Pericardium fibroblast (primary cell): ENCODE measurements at places on chromosomes 2 and 18. TPM values are rescaled to one million over a fixed set of nuclear protein-coding genes. Genes with fewer than 3 reads are reported as not detected.

The ABCG8 gene
- not detected in 2 replicates for total RNA-seq

The MYL12A gene
- total RNA-seq: 330 and 852 TPM in 2 replicates

The MAPK4 gene
- total RNA-seq: 0.09 TPM in 1 of 2 replicates, not detected in the other

The MBOAT2 gene
- 20.4 and 28.7 TPM in 2 replicates for total RNA-seq

The MYCN gene
- total RNA-seq: not detected in 2 replicates

The FTCDNL1 gene
- total RNA-seq: 3.2 TPM in 1 of 2 replicates, not detected in the other

The TMEM247 gene
- total RNA-seq: not detected in 2 replicates

The CFC1B gene
- not detected in 2 replicates for total RNA-seq

The ANKRD30BL gene
- not detected in 2 replicates for total RNA-seq

The CCDC68 gene
- total RNA-seq: 2.5 and 4.5 TPM in 2 replicates

The BOLL gene
- not detected in 2 replicates for total RNA-seq

The NT5DC4 gene
- total RNA-seq: not detected in 2 replicates

The DSC2 gene
- total RNA-seq: 0.09 and 3.7 TPM in 2 replicates

The UNC50 gene
- 42.7 and 50.7 TPM in 2 replicates for total RNA-seq

The KATNAL2 gene
- 2.2 and 10.8 TPM in 2 replicates for total RNA-seq
